ENCODE measurements at places on chromosomes 4 and X.
A peak's percentile ranks its signal among the peaks of the same experiment; 100 is the strongest.

DNA sequence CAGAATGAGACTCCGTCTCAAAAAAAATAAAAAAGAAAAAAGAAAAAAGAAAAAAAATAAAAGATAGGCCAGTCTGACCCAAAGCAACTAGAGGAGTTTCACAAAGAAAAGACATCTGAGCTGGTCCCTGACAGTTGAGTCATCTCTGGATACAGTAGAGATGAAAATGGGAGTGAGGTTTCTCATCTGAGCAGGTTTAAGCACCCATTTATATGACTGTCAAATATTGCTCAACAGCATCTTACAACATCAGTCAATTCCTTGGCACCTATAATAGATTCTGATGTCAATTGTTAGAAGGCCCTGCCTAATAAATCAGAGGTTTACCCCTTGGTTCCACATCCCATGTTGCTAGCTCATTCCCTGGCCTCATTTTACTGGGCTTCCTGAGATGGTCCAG is 490.5 kb downstream of the MAGEE1 start:
- no peak for DNase-seq

DNA sequence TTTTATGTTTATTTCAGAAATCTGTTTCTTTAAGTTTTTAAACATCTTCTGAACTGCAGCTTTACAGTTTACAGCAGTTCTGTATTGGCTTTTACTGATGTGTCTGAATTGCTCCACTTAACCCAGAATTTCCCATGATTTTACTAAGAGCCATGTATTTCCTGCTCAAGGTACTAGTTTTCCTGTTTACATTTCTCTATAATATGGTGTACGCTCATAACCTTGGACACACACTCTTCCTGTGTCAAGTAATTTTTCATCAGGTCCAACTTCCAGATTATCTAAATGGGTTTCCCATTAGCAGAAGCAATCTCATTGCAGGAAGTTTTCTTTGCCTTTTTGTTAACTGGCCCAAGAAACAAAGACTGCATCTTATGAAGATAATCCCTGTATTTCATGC is 12.3 kb downstream of the ELF2 start:
- DNase-seq = no peak

DNA sequence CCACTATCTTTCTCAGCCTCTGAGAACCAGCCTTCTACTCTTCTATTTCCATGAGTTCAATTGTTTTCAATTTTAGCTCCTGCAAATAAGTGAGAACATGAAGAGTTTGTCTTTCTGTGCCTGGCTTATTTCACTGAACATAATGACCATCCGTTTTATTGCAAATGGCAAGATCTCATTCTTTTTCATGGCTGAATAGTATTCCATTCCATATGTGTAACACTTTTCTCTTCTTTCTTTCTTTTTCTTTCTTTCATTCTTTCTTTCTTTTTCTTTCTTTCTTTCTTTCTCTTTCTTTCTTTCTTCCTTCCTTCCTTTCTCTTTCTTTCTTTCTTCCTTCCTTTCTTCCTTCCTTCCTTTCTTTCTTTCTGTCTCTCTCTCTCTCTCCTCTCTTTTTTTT is 228.7 kb downstream of the SHOX start:
- DNase-seq = no peak

GRCh38 chrX:133325422-133325821 is 89.9 kb downstream of the GPC4 start:
- no peak for DNase-seq

GRCh38 chr4:99208719-99209075 is 10.3 kb downstream of the ADH6 start:
- DNase-seq = no peak

DNA sequence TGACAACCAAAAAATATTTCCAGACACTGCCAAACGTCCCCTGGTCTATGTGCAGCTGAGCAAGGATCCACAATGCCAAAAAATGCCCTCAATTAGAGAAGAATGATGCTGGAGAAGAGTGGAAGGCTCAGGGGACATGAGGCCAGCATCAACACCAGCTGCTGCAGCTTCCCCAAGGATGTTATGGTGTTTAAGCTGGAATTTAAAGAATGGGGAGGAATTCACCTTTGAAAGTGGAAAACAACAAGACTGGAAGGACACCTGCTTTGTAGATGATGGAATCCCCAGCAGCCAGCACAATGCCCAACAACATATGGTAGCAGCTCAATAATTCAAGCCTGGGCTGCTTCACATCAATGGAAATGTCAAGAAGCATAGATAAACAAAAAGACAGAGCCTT is 20.3 kb upstream of the SMPX start:
- DNase-seq = no peak

DNA sequence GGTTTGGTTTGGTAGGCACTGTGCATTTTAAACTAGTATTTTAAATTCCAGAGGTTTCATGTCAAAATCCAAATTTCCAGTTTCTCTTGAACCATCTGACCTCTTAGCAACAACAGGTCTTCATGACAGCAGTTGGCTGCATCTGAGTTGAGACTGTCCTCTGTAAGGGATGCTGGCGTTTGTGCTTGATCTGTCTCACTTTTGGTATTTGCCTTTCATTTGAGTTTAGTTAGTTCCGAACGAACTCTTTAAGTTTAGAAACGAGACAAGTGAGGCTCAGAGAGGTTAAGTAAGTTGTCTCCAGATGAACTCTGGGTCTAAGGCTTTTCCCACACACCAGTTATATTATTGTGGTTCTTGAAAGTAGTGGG is 29.1 kb downstream of the SPARCL1 start:
- no peak for DNase-seq

DNA sequence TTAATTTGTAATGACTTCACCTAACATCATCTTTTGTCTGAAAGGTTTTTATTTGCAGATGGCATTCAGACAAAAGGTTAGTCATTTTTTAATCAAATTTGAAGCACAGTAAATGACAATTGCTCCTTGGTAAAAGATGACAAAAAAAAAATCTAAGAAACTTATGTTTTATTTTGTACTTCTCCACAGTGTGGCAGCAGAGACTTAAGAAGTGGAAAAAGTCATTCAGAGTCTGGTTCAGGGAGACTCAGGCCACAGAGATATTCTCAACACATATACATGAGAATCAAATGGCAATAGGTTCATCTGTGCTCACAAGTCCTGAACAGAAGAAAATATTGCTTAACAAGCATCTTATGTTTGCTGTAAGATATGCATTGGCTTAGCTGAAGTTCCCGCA is 436.2 kb downstream of the KCNIP4 start:
- DNase-seq = peak; percentile 3

DNA sequence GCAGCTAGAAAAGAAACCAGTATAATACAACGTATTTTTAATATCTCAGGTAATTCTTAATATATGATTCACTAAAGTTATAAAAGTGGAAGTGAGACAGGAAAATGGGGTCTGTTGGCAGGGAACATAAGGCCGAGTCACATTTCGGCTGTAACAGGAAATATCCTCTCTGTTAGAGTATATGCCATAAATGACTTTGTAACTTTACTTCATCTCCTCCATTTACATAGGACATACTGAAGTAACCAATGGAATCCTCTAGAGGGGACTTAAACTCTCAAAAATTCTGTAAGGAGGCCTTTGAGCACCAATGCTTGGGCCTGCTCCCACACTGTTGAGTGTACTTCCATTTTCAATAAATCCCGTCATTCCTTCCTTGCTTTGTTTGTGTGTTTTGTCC is 71.3 kb downstream of the ANKRD17 start:
- DNase-seq = no peak

- no peak for DNase-seq
These were observed 35.1 kb downstream of the BCOR start for GRCh38 chrX:40062525-40063155.

DNA sequence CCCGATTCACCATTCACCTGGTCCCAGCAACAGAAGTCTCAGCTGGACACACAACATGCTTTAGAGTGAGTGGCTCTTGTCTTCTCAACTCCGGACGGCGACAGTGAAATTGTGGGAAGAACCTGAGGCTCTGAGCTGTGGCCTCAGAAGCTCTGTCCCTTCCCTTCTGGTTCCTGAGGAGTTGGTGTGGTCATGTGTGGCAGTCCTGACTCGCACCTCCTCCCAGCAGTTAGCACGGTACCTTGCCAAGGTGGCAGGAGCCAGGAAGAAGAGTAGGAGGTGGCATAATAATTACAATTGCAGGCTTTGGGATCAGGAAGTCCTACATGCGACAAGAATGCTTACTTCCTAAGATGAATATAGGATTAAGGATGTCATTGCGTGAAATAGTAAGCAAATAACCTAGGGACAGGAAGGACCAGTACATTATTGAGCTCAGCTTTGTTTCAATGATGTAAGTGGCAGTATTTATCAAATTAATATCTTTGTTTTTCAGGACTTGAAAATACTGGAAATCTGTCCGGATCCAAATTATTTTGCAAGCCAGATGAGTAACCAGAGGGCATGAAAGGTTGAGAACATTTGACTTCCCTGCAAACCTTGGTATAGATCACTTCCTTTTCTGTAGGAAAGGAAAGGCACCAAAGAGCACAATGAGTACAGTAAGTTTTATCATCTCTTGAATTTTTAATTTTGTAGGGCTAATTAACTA is 21.1 kb downstream of the RNF4 start:
- DNase-seq = no peak

DNA sequence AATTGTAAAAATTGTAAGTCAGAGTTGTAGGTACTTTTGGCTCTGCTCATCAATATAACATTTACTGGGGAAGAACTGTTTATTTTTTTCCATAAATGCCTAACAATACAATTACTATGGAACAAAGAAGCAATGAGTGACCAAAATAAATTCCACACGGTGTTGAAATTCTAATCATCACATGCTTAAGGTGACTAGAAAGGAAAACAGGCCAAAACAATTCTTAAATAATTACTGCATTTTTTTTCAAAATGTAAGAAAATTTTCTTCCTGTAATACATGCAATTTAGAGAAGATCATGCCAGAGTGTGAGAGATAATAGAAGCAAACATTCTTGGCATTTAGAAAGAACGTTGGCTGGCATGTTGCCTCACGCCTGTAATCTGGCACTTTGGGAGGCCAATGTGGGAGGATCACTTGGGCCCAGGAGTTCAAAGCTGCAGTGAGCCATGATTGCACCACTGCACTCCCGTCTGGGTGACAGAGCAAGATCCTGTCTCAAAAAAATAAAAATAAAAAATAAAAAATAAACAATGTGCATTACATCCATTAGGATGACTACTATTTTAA is 22.5 kb downstream of the C4orf46 start:
- DNase-seq = no peak

DNA sequence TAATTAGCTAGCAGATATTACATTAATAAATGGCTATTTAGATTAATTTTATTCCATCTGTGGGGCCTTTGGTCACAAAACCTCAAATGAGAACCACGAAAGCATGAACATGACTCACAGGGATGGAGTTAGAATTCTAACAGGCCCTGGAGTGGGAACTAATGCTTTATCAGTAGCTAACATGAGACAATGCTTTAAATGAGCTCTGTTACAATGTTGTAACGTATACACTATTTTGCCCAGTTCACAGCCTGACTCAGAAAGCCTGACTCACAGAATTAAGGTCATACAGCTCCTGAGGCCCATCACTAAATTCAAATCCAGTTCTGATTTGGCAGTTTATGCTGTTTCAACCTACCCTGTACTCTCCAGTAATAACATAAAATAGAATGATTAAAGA is 23.2 kb downstream of the VEGFC start:
- no peak for DNase-seq

DNA sequence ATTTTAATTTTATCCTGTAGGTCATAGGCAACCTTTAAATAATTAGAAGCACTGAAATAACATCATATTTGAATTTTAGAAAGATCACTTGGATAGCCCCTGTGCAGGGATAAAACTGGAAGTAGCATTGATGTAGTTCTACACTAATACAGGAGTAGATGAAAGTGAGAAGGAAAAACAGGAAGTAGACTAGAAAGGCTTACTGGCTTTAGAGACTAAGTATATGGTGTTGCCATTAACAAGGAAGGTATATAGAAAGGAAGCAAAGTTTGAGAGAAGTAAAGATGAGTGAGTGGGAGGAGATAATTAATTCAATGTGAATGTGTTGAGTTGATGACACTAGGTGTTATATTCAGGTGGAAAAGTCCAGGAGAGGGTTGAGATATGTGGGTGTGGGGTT is 73.1 kb upstream of the EPGN start:
- DNase-seq = no peak

DNA sequence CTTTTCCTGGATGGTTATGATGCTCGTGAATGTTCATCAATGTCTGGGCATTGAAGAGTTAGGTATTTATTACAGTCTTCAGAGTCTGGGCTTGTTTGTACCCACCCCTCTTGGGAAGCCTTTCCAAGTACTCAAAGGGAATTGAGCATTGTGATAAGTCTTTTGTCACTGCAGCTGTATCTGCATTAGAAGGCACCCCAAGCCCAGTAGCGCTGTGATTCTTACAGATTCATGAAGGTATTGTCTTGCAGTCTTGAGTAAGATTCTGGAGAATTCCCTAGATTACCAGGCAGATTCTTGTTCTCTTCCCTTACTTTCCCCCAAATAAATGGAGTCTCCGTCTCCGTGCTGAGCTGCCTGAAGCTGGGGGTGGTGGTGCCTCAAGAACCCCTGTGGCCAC is 173.4 kb upstream of the HUWE1 start:
- DNase-seq = no peak

DNA sequence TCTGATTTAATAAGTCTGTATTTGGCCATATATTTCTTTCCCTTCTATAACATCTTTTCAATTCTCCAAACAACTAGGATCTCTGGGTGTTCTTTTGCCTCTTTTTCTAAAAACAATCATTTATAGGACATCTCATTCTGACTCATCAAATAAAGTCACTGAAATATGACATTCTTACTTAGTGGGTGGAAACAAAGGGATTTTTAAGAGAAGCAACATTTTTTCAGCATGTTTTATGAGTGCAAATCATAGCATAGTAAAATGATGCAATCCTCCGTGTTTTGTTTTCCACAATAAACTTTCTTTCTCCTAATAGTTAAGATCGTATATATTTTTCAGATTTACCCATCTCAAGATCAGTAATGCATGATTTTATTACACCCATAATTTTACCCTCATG is 179.8 kb downstream of the SPCS3 start:
- no peak for DNase-seq

- DNase-seq = no peak
These were observed 190.0 kb upstream of the NEIL3 start for GRCh38 chr4:177119691-177120090.

DNA sequence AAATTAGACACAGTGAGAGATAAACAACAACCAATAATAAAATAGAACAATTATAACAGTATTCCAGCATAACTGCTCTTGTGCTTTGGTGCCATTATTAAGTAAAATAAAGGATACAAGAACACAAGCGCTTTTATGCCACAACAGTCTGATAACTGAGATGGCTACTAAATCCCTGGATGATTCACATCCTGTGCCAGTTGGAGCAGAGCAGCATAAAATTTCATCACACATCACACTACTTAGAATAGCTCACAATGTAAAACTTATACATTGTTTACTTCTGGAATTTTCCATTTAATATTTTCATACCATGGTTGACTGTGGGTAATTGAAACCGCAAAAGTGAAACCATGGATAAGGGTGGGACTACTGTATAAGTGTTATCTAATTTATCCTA is 399.9 kb upstream of the CNKSR2 start:
- no peak for DNase-seq

DNA sequence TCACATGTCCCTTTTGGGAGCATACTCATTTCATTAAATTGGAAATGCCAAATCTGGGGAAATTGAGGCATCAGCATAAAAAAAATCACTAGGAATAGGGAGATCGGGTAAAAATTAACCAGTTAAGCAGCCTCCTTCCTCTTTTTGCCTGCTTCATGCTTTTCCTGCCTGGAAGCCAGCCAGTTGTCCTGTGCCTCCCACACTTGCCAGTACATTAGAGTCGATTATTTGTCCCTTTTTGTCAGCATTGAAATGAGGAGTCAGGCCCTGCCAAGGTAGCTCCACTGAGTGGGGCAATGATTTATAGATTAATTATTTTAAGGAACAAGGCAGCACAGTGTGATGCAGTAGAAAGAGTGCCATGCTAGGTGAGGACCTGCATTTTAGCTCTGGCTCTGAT is 55.3 kb downstream of the SH2D1A start:
- DNase-seq = no peak

Data from DMS 273 treated with DMSO at 0.1 percent for 48 hours (cell line).